ENCODE measurements at places on chromosomes 4 and X. TPM values are rescaled to one million over a fixed set of nuclear protein-coding genes. Genes with fewer than 3 reads are reported as not detected.

The GPR50 gene
- total RNA-seq: 0.34 TPM

The RBM47 gene
- 36.7 TPM for total RNA-seq

The RPA4 gene
- 0.14 TPM for total RNA-seq

The CSN3 gene
- not detected for total RNA-seq

The PKD2 gene
- total RNA-seq: 24.5 TPM

The ATP7A gene
- total RNA-seq: 4.6 TPM

The POU3F4 gene
- not detected for total RNA-seq

The TRIM61 gene
- not detected for total RNA-seq

The PDGFRA gene
- total RNA-seq: 0.43 TPM

The F8A3 gene
- 0.54 TPM for total RNA-seq

The SLITRK4 gene
- total RNA-seq: not detected

The DTHD1 gene
- total RNA-seq: not detected

The COL25A1 gene
- not detected for total RNA-seq

The PNMA6A gene
- 4.2 TPM for total RNA-seq

The GSX2 gene
- total RNA-seq: not detected

The MAGEA12 gene
- total RNA-seq: 0.15 TPM

The TCEAL2 gene
- not detected for total RNA-seq

The USP51 gene
- total RNA-seq: 0.67 TPM

The MAGEC1 gene
- 0.05 TPM for total RNA-seq

The ARAP2 gene
- 0.38 TPM for total RNA-seq

The PDCL2 gene
- not detected for total RNA-seq
